ENCODE measurements at places on chromosomes 1 and 21. TPM values are rescaled to one million over a fixed set of nuclear protein-coding genes. Genes with fewer than 3 reads are reported as not detected.

C4BPA gene
- not detected for total RNA-seq

SLC22A15 gene
- 4.6 TPM for total RNA-seq

AMY1B gene
- not detected for total RNA-seq

SLC19A1 gene
- total RNA-seq: 25.6 TPM

PRKAA2 gene
- 8.6 TPM for total RNA-seq

AQP10 gene
- 0.96 TPM for total RNA-seq

SHE gene
- total RNA-seq: not detected

GJC2 gene
- 2.1 TPM for total RNA-seq

KRTAP10-5 gene
- total RNA-seq: not detected

FOXD3 gene
- total RNA-seq: not detected

CGN gene
- total RNA-seq: 128 TPM

TMIGD3 gene
- total RNA-seq: not detected

KCNQ4 gene
- total RNA-seq: 0.67 TPM

EFCAB14 gene
- total RNA-seq: 65.2 TPM

DNALI1 gene
- total RNA-seq: 75.4 TPM

TPTE gene
- total RNA-seq: not detected

All from progenitor cell of endocrine pancreas (in vitro differentiated cells).